Mesenchymal stem cell (in vitro differentiated cells and primary cell): ENCODE measurements at places on chromosomes 16 and 17.

- no peak overlapping the region for H3K4me3 ChIP-seq
- no peaks in the 10 kb centered on the region for H3K36me3 ChIP-seq
- no peak overlapping the region for H3K27ac ChIP-seq
- peak; percentile 30 for DNase-seq
- no peaks in the 10 kb centered on the region for H3K27me3 ChIP-seq
- H3K4me1 ChIP-seq, result peaks cover 5% of the 10 kb centered on the region
These were observed 3.8 kb upstream of the USP36 start for GRCh38 chr17:78844301-78845005.

DNA sequence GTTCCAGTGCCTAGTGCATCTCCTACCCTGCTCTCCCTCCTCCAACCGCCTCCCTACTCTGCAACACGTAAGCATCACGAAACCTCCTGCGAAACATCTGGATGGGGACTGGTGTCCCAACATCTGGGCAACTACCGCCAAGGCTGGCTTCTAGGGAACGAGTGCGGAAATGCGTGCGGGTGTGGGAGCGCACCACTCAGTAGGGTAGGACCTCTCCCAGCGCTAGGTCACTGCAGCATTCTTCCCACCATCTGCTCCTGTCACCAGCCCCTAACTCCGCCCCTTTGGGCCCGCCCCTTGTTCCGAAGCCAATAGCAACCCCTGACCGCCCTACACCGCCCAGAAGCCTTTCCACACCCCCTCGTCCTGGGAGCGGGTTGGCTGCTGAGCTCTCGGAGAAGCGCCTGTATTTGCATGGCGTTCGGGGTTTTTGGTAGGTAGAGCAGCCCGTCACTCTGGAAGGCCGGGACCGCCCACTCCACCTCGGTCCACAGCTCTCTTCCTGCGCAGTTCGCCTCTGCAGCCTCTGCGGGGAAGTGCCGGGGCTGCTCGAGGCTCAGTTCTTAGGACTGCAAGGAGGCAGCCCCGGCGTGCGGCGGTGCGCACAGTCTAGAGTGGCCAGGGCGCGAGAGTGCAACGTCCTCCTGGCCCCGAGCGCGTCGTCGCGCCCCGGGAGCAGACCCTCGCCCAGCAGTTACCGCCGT lies at the start of gene HS3ST3B1:
Gene HS3ST3B1 (plus strand): TSS at position 507 of the 704 bp plus-strand sequence. CDS start 438 bp downstream, outside the sequence.
- peaks cover 78% of the 10 kb centered on the region for H3K27me3 ChIP-seq
- peaks cover 3% of the 10 kb centered on the region for H3K36me3 ChIP-seq
- H3K4me3 ChIP-seq, result peak within 1 kb of the TSS; percentile 100

DNA sequence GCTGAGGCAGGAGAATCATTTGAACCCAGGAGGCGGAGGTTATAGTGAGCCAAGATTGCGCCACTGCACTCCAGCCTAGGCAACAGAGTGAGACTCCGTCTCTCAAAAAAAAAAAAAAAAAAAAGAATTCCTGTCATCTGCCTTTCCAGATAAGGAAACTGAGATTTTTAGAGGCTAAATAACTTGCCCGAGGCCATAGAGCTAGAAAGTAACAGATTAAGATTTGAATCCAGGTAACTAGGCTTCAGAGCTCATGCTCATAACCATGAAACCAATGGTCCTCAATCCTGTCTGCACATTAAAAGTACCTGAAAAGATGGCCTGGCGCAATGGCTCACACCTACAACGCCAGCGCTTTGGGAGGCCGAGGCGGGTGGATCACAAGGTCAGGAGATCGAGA lies 9.5 kb downstream of the NCBP3 start:
- H3K4me3 ChIP-seq, result no peak overlapping the region
- H3K4me1 ChIP-seq, result no peaks in the 10 kb centered on the region
- H3K27ac ChIP-seq, result no peak overlapping the region
- DNase-seq, result no peak
- peaks cover 29% of the 10 kb centered on the region for H3K36me3 ChIP-seq
- no peaks in the 10 kb centered on the region for H3K27me3 ChIP-seq

GRCh38 chr17:63095879-63096278 lies 129.8 kb downstream of the TANC2 start:
- no peak overlapping the region for H3K4me3 ChIP-seq
- H3K27me3 ChIP-seq, result no peaks in the 10 kb centered on the region
- no peak for DNase-seq
- no peak overlapping the region for H3K27ac ChIP-seq
- no peaks in the 10 kb centered on the region for H3K4me1 ChIP-seq

GRCh38 chr16:8204769-8205168 lies 385.5 kb downstream of the TMEM114 start:
- H3K27me3 ChIP-seq, result no peaks in the 10 kb centered on the region
- no peak for DNase-seq
- H3K36me3 ChIP-seq, result no peaks in the 10 kb centered on the region
- H3K4me3 ChIP-seq, result no peak overlapping the region
- no peak overlapping the region for H3K27ac ChIP-seq
- H3K4me1 ChIP-seq, result no peaks in the 10 kb centered on the region

GRCh38 chr17:39706383-39706782 lies 6.5 kb downstream of the ERBB2 start:
- H3K27ac ChIP-seq, result no peak overlapping the region
- peaks cover 30% of the 10 kb centered on the region for H3K4me1 ChIP-seq
- H3K4me3 ChIP-seq, result no peak overlapping the region
- H3K36me3 ChIP-seq, result peaks cover 37% of the 10 kb centered on the region
- no peaks in the 10 kb centered on the region for H3K27me3 ChIP-seq

- H3K27me3 ChIP-seq, result no peaks in the 10 kb centered on the region
- H3K4me3 ChIP-seq, result no peak overlapping the region
- H3K4me1 ChIP-seq, result peaks cover 9% of the 10 kb centered on the region
- H3K36me3 ChIP-seq, result peaks cover 8% of the 10 kb centered on the region
These were observed 4.7 kb upstream of the CDT1 start for GRCh38 chr16:88798772-88799455.

DNA sequence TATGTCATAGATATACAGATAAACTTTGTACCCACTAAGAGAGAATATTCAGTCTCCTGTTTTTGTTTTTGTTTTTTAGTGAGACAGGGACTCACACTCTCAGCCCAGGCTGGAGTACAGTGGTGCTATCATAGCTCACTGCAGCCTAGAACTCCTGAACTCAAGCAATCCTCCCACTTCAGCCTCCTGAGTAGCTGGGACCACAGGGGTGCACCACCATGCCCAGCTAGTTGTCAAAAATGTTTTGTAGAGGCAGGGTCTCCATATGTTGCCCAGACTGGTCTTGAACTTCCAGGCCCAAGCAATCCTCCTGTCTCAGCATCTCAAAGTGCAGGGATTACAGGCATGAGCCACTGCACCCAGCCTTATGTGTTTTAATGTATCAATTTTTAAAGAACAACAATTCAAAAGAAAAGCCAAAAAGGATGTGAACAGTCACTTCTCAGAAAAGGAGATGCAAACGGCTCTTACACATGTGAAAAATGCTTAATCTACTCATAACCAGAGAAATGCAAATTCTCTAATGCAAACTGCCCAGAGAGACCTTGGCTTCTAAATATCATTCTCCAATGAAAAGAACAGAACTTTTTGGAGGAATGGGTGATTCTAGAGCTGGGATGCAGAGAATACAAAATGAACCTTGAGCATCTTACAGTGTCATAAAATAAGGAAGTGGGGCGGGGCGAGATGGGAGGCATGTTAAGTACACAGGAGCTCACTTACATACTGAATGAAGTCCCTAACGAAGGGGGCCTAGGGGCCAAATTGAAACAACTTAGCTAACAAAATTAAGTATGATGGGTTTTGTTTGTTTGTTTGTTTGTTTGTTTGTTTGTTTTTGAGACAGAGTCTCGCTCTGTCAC lies 7.3 kb upstream of the CMTM3 start:
- H3K27me3 ChIP-seq, result peaks cover 11% of the 10 kb centered on the region
- peaks cover 5% of the 10 kb centered on the region for H3K4me1 ChIP-seq
- DNase-seq, result no peak
- H3K27ac ChIP-seq, result no peak overlapping the region
- H3K4me3 ChIP-seq, result no peak overlapping the region

GRCh38 chr16:81610144-81610842 lies 165.7 kb downstream of the CMIP start:
- peaks cover 19% of the 10 kb centered on the region for H3K4me1 ChIP-seq
- no peak overlapping the region for H3K27ac ChIP-seq
- H3K4me3 ChIP-seq, result peak overlapping the region; percentile 15

DNA sequence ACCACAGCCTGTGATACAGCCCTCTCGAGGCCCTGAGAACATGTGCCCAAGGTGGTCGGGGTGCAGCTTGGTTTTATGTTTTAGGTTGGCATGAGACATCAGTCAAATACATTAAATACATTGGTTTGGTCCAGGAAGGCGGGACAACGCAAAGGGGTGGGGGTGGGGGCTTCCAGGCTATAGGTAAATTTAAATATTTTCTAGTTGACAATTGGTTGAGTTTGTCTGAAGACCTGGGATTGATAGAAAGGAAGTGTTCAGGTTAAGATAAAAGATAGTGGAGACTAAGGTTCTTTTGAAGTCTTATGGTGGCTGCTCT lies 1.2 kb upstream of the ZKSCAN2 start:
- H3K4me1 ChIP-seq, result peaks cover 12% of the 10 kb centered on the region
- H3K36me3 ChIP-seq, result peaks cover 21% of the 10 kb centered on the region
- no peaks in the 10 kb centered on the region for H3K27me3 ChIP-seq
- no peak overlapping the region for H3K27ac ChIP-seq

DNA sequence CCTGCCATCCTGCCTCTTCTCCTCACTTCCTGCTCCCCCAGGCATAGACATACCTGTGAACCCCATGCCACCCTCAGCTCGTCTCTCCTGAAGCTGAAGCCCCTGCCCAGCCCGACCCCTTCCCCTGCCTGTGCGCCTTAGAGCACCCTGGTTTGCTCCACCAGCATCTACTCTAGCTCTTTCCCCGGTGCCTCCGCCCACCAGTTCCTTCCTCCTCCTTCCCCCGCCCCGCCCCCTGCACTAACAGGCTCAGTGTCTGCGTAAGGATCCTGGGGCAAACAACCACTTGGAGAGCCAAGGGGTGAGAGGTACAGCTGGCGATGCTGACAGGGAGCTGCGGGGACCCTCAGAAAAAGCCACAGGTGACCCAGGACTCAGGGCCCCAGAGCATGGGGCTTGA lies 1.9 kb downstream of the GPR142 start:
- peaks cover 29% of the 10 kb centered on the region for H3K27me3 ChIP-seq
- H3K36me3 ChIP-seq, result no peaks in the 10 kb centered on the region
- no peak overlapping the region for H3K27ac ChIP-seq
- no peak overlapping the region for H3K4me3 ChIP-seq
- DNase-seq, result no peak

GRCh38 chr16:54080524-54081008 lies 206.0 kb downstream of the IRX3 start:
- DNase-seq, result peak; percentile 96
- peaks cover 12% of the 10 kb centered on the region for H3K4me1 ChIP-seq
- no peaks in the 10 kb centered on the region for H3K27me3 ChIP-seq
- H3K27ac ChIP-seq, result peak overlapping the region; percentile 18
- no peak overlapping the region for H3K4me3 ChIP-seq

DNA sequence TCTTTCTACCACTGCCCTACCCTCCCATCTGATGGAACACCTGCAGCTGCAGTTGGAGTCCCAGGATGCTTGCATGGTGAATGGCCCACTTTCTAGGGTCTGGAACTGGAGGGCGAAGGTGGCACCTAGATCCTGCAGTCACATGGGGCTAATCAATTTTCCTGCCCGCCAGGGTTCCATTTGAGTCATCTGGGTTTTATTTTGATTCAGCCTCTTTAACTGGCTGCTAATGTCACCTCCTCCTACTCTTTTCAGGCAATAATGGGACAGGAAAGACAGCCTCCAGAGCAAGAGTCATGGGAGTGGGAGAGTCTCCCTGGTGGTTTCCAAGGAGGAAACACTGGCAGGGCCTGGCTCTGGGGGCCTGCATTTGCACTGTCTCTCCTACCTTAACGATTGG lies 3.8 kb upstream of the TBKBP1 start:
- DNase-seq, result no peak
- H3K4me3 ChIP-seq, result no peak overlapping the region
- peaks cover 16% of the 10 kb centered on the region for H3K4me1 ChIP-seq
- H3K36me3 ChIP-seq, result peaks cover 10% of the 10 kb centered on the region
- no peak overlapping the region for H3K27ac ChIP-seq

GRCh38 chr17:8273884-8274444 lies 14.5 kb upstream of the RANGRF start:
- H3K27ac ChIP-seq, result no peak overlapping the region
- no peak overlapping the region for H3K4me3 ChIP-seq
- no peak for DNase-seq
- H3K27me3 ChIP-seq, result no peaks in the 10 kb centered on the region

GRCh38 chr17:72662827-72663190 lies 429.7 kb downstream of the SLC39A11 start:
- H3K27ac ChIP-seq, result no peak overlapping the region
- no peak overlapping the region for H3K4me3 ChIP-seq
- DNase-seq, result no peak
- H3K36me3 ChIP-seq, result no peaks in the 10 kb centered on the region
- H3K27me3 ChIP-seq, result no peaks in the 10 kb centered on the region

- H3K4me3 ChIP-seq, result no peak overlapping the region
- H3K27ac ChIP-seq, result no peak overlapping the region
- no peaks in the 10 kb centered on the region for H3K36me3 ChIP-seq
These were observed 18.8 kb upstream of the IRF8 start for GRCh38 chr16:85879975-85880831.

GRCh38 chr17:6677158-6677831 lies 25.7 kb downstream of the C17orf100 start:
- peaks cover 61% of the 10 kb centered on the region for H3K27me3 ChIP-seq
- no peak overlapping the region for H3K4me3 ChIP-seq
- no peaks in the 10 kb centered on the region for H3K4me1 ChIP-seq
- DNase-seq, result peak; percentile 9

DNA sequence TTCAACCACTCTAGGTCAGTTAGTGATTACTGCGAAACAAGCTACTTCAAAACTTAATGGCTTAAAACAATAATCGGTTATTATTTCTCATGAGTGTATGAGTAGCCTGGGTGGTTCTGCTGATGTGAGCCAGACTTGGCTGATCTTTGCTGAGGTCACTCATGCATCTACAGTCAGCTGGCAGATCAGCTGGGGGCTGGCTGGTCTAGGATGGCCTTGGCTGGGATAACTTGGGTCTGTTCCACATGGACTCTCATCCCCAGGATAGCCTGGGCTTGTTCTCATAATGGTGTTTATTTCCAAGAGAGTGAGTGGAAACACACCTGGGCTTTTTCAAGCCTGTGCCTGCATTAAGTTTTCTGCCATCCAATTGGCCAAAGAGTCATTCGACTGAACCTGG lies 13.0 kb downstream of the CCDC182 start:
- no peak overlapping the region for H3K27ac ChIP-seq
- H3K36me3 ChIP-seq, result no peaks in the 10 kb centered on the region
- H3K4me3 ChIP-seq, result no peak overlapping the region
- DNase-seq, result no peak
- peaks cover 80% of the 10 kb centered on the region for H3K27me3 ChIP-seq

DNA sequence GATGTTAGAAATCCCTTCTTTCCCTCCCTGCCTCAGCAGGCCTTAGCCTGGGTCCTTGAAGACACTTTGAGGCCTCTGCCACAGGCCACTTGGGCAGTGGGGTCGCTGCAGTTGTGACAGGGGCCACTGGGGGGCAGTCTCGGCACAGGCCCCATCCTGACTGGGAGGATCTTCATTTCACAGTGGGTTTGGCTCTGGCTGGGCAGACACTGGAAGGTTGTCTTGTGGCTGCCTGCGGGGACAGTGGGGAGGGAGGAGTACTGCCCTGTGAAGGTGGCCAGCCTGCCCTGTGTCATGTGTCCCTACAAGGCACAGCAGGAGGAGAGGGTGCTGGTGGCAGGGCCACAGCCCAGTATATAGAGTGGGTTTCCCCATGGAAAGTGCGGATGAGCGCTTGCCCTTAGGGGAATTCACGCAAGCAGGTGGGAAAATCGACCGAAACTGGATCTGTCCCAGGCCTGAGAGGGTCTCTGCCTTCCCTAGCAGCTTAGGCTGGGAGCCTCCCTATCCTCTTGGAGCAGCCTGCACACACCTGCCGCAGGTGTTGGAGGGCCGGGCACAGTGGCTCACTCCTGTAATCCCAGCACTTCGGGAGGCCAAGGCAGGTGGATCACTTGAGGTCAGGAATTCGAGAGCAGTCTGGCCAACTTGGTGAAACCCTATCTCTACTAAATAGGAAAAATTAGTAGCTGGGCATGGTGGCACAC lies 28.8 kb downstream of the GINS2 start:
- DNase-seq, result peak; percentile 67
- no peaks in the 10 kb centered on the region for H3K27me3 ChIP-seq
- no peak overlapping the region for H3K4me3 ChIP-seq
- H3K36me3 ChIP-seq, result peaks cover 86% of the 10 kb centered on the region
